ENCODE measurements at places on chromosomes 13 and 19.

- DNase-seq, result no peak
Observed at GRCh38 chr19:17379221-17379631, 2.1 kb upstream of the PLVAP start.

GRCh38 chr13:69556540-69557196 is 551.0 kb upstream of the ATXN8OS start:
- no peak for DNase-seq

DNA sequence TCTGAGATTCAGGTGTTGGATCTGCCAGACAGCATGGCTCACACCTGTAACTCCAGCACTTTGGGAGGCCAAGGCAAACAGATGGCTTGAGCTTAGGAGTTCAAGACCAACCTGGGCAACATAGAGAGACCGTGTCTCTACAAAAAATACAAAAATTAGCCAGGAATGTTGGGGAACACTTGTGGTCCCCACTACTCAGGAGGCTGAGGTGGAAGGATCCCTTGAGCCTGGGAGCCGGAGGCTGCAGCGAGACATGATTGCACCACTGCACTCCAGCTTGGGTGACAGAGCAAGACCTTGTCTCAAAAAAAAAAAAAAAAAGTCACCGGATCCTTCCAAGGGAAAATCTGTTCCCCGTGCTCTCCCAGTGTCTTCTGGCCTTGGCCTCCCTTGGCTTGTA is 109.2 kb downstream of the IRS2 start:
- DNase-seq, result no peak

- no peak for DNase-seq
Observed at GRCh38 chr13:25687471-25688225, 315.9 kb downstream of the ATP8A2 start.

- peak; percentile 43 for DNase-seq
Observed at GRCh38 chr19:18543814-18544475, 572 bp upstream of the FKBP8 start.

- DNase-seq, result peak; percentile 5
Observed at GRCh38 chr13:39263033-39263432, 224.8 kb downstream of the NHLRC3 start.

DNA sequence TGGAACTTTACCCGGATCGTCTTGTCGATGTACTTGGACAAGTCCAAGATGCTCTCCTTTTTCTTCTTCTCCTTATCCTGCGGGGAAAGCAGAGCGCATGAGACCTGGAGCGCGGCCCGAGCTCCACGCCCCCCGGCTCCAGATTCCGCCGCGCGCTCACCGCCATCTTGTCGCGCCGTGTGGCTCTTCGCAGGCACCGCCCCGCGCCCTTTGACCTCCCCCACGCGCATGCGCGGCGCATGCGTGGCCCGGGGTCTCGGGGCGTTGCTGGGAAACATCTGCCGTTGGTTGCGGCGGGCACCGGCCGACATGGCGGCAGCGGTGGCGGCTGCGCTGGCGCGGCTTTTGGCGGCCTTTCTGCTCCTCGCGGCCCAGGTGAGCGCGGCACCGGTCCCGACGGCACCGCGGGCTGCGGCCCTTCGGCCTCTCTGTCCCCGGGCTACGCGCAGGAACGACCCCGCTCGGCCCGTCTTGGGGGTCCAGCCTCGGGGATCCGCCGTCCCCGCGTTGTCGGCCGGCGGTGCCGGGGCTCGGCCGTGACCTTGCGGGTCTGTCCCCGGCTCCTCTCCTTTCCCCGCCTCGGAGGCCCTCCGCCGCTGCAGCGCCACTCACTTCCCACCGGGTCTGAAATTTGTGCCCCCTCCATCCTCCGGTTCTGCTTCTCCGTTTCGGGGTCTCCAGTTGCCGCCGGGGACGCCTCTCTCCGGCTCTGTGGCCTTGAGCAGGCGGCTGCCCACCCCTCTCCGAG is at the start of the genes LSM7 and SPPL2B:
TSS of gene LSM7 (minus strand) at position 186 of the 748 bp plus-strand sequence. CDS start at position 166, 20 bp downstream.
TSS of gene SPPL2B (plus strand) at position 284 of the 748 bp plus-strand sequence. CDS start at position 310, 26 bp downstream.
- peak; percentile 89 for DNase-seq

- DNase-seq, result no peak
Observed at GRCh38 chr13:101875717-101876393, 423.4 kb downstream of the ITGBL1 start.

- DNase-seq, result no peak
Observed at GRCh38 chr19:21655540-21656126, 111.7 kb downstream of the ZNF100 start.

GRCh38 chr19:3346677-3347353 is 19.6 kb upstream of the NFIC start:
- no peak for DNase-seq

DNA sequence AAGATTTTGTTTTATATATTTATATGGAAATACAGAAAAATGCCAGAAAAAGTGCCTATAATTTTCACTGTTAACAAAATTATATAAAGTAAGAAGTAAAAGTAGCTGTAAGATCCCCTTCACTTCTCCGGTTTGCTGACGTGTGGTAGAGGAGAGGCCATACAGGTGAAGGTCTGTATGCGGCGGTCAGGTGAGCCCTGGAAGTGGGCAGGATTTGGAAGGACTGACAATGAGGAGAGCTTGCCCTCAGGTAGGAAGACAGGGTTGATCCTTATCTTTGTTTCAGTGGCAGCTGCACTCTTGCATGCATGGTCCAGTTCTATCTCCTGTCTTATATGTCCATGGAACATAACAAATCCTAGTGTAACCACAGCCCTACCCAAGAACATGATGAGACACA is 16.9 kb upstream of the TFDP1 start:
- no peak for DNase-seq

GRCh38 chr13:97212601-97213040 is 9.5 kb upstream of the MBNL2 start:
- DNase-seq, result no peak

DNA sequence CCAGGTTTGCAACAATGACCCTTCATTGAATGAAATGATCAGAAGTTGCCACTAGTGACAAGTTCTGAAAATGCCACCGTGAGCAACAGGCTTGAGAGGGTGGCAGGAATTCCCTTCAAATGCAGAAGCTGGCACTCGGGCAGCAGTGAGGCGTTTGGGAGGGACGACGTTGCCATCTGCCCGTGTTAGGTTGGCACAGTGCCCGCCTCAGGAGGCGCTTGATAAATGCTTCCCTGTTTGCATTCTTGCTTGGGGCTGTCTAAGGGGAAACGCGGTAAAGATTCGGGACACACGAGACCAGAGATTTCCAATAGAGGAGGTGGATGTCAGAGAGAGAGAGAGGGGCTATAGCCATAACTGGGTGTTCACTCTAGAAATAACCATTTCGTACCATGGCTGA is 101.9 kb downstream of the TEX29 start:
- no peak for DNase-seq

DNA sequence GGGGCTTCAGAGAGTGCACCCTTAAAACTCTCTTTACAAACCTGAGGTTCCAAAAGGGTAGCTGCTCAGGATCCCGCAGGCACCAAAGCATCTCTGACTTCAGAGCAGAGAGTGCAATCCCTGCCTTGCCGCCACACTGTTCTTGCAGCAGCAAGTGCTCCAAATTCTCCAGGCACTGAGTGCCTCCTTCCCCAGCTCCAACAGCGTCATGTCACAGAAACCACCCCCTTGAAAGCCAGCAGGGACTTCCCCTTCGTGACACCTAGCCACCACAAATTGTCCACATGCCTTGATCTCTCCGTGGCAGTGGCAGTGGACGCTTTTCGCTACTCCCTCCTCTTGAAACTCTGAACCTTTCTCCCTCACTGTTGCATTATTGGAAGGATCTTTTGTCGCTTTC is 39.9 kb downstream of the MBNL2 start:
- no peak for DNase-seq

GRCh38 chr19:3159565-3159964 is 19.0 kb upstream of the S1PR4 start:
- no peak for DNase-seq

GRCh38 chr13:63124863-63125262 is 1709.2 kb upstream of the PCDH20 start:
- no peak for DNase-seq

DNA sequence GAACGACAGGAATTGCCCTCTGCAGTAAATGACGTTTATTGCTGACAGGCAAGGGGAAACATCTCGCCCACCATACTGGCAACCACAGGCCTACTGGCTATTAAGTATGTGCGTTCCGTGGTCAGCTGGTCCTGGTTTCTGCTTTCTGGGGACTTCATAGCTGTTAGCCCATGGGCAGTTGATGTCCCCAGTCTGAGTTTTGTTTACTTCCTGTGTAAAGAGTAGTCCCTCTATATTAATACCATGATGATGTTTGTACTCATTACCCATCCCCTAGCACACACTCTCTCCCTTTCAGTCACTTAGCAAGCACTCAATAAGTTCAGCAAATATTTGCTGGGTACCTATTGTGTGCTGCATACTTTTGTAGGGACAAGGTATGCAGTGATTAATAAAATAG is 6.5 kb upstream of the MIA start:
- no peak for DNase-seq

DNA sequence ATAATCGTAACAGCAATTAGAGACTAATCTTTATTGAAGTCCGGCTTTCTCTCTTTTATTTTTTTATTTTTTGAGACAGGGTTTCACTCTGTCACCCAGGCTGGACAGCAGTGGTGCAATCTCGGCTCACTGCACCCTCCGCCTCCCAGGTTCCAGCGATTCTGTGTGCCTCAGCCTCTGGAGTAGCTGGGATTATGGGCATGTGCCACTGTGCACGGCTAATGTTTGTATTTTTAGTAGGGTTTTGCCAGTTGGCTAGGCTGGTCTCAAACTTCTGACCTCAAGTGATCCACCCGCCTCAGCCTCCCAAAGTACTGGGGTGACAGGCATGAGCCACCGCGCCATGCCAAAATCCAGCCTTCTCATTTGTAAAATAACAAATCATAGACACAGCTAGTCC is 3.7 kb downstream of the APOC2 start:
- DNase-seq, result no peak

DNA sequence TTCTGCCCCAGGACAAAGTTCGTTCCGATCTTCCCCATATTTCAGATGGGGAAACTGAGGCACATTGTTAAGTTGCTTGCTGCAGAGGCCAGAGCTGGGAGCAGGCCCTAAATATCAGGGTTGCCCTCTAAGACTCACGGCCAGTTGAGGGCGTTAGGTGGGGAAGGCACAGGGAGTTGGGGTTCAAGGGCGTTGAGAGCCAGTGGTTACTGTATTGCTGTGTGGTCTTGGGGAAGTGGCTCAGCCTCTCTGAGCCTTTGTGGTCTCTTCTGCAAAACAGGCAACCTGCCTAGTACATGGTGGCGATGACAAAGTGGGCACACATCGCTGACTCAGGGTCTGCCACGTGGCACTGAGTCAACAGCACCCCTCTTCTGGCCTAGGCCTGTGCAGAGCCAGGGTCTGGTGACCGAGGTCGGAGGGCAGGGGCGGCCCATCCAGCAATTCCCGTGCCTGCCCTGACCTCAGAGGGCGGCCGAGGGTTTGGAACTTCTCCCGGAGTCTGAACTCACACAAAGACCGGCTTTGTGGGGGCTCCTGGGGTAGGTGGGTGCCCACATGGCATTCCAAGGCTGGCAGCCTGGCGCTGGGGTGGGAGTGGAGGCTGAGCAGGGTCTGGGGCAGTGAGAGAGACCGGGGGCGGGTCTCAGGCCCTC is 10.2 kb downstream of the TNFAIP8L1 start:
- DNase-seq, result no peak

GRCh38 chr19:18194554-18195238 is 1.7 kb downstream of the MPV17L2 start:
- peak; percentile 22 for DNase-seq

GRCh38 chr19:40605216-40605971 is 4.2 kb downstream of the LTBP4 start:
- DNase-seq, result peak; percentile 83

- DNase-seq, result no peak
Observed at GRCh38 chr13:97274829-97275649, 52.9 kb downstream of the MBNL2 start.

- no peak for DNase-seq
Observed at GRCh38 chr19:16611121-16611520, 16.9 kb downstream of the MED26 start.

DNA sequence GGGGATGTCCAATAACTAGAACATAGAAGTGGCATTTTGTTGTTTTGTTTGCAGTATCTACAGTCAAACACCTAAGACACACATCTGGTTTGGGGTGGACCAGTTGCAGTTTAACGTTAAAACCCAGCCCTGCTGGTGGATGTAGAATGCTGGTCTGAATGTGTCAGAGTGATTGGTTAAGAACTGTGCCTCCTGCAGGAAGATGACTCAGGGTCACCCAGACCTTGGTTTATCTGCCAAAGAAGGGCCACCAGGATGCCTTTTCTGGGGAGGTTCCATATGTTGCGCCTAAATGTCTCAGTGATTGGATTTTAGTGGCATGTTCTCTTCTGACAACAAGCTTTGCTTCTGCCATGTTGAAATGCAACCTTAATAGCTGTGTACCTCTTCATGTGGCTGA is 23.1 kb downstream of the ZNF536 start:
- DNase-seq, result no peak

DNA sequence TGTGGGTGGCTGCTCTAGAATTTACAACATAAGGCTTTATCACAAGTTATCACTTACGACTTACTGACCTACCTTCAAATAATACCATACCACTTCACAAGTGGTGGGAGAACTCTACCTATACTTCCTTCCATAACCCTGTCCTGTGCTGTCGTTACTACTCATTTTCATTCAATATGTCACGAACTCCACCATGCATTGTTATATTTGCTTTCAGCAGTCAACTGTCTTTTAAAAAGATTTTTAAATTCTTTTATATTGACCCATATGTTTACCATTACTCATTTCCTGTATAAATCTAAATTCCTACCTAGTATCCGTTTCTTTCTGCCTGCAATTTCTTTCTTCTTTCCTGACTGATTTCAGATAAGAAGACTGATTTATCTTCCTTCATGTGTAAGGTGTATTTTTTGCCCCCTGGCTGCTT is 200.0 kb downstream of the KLF12 start:
- DNase-seq, result no peak

DNA sequence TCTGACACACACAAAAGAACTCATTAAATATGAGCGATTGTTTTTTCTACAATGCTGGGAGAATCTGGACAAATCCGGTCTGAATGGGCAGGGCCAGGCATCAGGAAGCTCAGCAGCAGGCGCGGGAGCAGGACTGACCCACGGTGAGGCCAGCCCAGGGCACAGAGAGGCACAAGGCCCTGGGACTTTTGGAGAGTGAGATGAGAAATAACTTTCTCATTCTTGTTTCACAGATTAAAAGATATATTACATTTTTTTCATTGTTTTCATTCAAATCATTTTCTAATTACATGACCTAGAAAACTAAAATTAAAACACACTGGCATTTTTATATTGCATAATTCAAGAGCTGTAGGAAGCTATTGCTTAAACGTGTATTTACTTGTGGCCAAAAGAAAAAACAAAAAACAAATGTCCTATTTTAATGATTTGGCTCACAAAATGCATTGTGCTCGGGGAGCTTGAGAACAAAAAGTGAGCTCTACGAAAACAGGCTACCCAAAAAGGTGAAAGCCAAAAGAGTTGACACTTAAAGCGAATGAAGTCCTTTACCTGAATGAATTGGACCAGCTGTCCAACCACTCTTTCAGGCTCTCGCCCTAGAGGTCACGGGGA is 133.1 kb downstream of the TNFRSF19 start:
- DNase-seq, result no peak

Measured in T-helper 1 cell (primary cell).